ENCODE measurements at places on chromosomes 5 and 9.

DNA sequence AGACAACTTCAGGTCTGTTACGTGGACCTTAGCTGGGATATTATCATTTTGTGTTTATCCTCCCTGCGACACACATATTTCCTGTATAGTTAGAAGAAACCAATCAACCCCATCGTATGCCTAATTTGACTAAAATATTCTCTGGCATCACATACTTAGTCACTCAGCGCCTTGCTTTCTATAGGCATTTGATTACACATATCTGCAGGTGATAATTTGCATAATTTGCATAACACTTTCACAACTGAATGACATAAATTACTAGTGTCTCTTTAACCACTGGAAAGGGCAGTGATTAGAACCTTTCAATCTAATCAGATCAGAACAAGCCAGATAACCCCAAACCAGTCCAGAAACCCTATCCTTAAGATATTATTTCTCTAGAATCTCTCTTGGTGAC lies 390.2 kb downstream of the TLR4 start:
- no peaks in the 10 kb centered on the region for H3K4me1 ChIP-seq
- no peaks in the 10 kb centered on the region for H3K27me3 ChIP-seq
- H3K4me3 ChIP-seq: no peak overlapping the region
- H3K36me3 ChIP-seq: no peaks in the 10 kb centered on the region

GRCh38 chr5:178535299-178536175 lies 54.7 kb downstream of the COL23A1 start:
- H3K4me1 ChIP-seq: peaks cover 6% of the 10 kb centered on the region
- H3K27ac ChIP-seq: no peak overlapping the region
- H3K4me3 ChIP-seq: no peak overlapping the region
- no peak for DNase-seq

GRCh38 chr5:52811067-52811749 lies 23.5 kb downstream of the ITGA1 start:
- DNase-seq: no peak
- no peak overlapping the region for H3K27ac ChIP-seq
- no peak overlapping the region for H3K4me3 ChIP-seq
- no peaks in the 10 kb centered on the region for H3K36me3 ChIP-seq
- H3K27me3 ChIP-seq: no peaks in the 10 kb centered on the region

DNA sequence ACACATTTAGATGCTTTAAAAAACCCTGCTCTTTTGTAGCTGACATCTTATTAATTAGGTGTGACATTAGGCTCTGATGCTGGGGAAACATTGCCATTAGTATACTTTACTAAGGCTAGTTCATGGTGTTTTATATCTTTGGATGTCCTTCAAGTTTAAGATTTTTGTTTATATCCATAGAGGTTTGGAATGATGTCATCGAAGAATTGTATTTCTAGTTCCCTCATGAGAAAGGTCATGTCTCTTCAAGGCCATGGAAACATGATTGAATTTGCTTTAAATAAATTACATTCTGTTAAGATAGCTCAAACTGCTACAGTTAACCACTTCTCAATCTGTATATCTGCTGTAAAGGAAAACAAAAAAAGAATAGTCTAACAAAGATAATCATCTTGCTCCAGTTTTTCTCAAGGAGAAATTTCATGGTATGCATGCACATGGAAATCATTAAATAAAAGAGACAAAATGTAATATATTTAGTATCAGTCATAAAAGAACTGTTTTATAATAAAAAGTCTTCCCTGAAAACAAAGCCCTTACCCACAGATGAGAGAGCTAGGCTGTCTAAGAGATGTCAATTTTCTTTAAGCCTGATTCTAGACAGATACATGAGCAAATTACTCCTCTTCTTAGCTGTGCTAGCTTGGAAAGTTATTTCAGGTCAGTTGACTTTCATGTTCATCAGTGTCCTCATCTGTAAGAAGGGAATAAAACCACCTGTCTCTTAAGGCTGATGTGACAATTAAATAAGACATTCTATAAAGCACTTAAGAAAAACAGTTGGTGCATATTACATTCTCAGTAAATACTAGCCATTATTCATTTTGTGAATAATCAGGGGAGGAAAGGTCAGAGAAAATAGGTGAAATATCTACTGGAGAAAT lies 25.0 kb upstream of the STARD4 start:
- no peaks in the 10 kb centered on the region for H3K27me3 ChIP-seq
- H3K4me1 ChIP-seq: peaks cover 14% of the 10 kb centered on the region
- H3K4me3 ChIP-seq: no peak overlapping the region
- DNase-seq: no peak
- H3K27ac ChIP-seq: peak overlapping the region; percentile 65

- no peaks in the 10 kb centered on the region for H3K27me3 ChIP-seq
- H3K27ac ChIP-seq: no peak overlapping the region
- H3K4me1 ChIP-seq: no peaks in the 10 kb centered on the region
- H3K4me3 ChIP-seq: no peak overlapping the region
Measured at GRCh38 chr5:57082441-57083067, 91.3 kb upstream of the GPBP1 start.

DNA sequence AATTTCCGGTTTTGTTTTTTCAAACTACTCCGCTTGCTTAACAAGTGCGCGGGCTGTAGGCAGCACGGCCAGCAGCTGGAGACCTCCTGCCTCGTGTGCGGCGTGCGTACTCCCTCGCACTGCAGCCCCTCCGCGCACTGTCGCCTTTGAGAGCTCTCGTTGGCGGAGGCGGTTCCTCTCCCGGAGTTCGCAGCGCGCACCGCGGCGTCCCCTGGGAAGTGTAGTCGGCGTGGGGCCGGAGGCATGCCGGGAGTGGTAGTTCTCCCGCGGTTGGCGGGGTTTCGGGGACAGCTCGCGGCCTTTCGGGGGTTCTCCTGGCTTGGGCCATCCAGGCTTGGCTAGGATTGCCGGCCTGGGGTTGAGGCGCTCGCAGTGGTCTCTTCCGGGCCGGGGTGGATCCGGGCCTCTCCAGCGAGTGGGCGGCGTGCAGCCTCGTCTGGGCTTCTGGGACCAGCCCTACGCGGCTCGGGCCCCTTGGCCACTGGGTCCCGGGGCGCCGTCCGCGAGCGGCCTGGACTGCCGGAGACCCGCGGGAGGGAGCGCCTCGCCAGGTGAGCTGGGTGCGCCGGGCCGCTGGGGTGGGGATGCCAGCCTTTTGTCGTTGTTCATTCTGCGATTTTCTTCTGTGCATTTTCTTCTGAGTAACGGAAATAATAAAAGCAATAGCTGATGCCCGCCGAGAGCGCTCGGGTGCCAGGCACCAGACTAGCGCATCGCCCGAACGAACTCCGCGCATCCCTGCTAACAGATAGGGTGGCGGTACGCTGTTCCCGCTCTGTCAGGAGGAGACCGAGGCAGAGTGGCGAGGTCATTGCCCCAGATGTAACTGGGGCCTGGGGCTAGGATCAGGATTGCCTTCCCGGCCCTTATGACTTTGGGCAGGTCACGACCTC lies at the start of gene ZNF354C:
Gene ZNF354C, plus strand, starts transcription at position 258 of the 893 bp plus-strand sequence. CDS start 1,696 bp downstream, outside the sequence.
- peak within 1 kb of the TSS; percentile 80 for H3K4me3 ChIP-seq
- H3K36me3 ChIP-seq: peaks cover 41% of the 10 kb centered on the region
- H3K27ac ChIP-seq: peak within 1 kb of the TSS; percentile 39
- DNase-seq: peak; percentile 46
- H3K27me3 ChIP-seq: no peaks in the 10 kb centered on the region

DNA sequence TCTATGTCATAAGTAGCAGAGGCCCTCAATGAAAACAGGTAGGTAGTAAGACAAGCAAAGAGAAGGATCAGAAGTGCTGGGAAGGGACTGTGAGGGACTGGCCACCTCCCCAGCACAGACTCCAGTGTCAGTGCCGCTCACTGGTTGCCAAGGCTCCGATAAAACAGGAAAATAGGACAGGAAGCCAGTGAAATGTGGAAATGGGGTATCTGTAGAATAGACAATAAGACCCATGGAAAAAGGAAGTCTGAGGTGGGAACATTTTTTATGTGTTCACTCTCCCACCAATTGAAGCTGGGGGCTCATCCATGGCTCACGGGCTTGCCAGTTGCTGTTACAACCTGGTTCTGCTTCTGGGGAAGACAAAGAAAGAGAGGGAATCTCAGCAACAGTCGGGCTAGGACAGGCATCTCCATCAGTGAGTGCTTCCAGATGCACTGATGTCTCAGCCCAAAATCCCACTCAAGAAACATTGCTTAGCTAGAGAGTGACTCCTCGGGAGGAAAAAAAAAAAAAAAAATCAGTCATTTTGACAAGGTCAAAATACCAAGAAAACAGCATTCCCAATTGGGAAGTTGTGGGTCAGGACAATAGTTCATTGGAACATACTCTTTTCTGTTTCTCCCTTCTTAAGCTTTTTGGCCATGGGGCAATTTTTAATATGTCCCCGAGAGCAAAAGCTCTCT lies 27.6 kb upstream of the NFIB start:
- no peak for DNase-seq
- no peak overlapping the region for H3K4me3 ChIP-seq
- peaks cover 3% of the 10 kb centered on the region for H3K27me3 ChIP-seq
- H3K27ac ChIP-seq: no peak overlapping the region

DNA sequence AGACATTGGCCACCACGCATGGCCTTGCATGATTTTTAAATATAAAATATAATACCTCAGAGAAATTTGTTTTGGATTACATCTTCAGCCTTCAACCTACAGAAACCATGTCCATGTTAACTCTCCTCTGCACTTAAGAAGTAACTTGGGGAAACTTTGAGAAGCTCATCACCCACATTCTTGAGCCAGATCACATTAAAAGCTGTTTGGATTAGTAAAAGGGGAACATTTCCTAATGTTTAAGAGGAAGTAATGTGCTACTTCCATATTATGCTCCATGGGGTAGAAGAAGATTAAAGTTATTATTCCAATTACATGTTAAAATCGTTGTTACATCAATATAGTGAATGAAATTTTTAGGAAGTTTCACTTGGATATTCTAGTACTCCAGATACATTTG lies 10.4 kb upstream of the CEP120 start:
- H3K4me1 ChIP-seq: peaks cover 35% of the 10 kb centered on the region
- no peaks in the 10 kb centered on the region for H3K36me3 ChIP-seq
- no peak for DNase-seq
- no peak overlapping the region for H3K4me3 ChIP-seq
- H3K27ac ChIP-seq: no peak overlapping the region

- no peak overlapping the region for H3K4me3 ChIP-seq
- H3K36me3 ChIP-seq: no peaks in the 10 kb centered on the region
- H3K4me1 ChIP-seq: no peaks in the 10 kb centered on the region
- H3K27me3 ChIP-seq: no peaks in the 10 kb centered on the region
- no peak overlapping the region for H3K27ac ChIP-seq
Measured at GRCh38 chr5:69024241-69024651, 69.6 kb upstream of the SLC30A5 start.

GRCh38 chr9:125455876-125456275 lies 194.2 kb downstream of the GAPVD1 start:
- DNase-seq: no peak
- peaks cover 49% of the 10 kb centered on the region for H3K36me3 ChIP-seq
- no peak overlapping the region for H3K27ac ChIP-seq
